ENCODE measurements at places on chromosomes 4 and X.
A peak's percentile ranks its signal among the peaks of the same experiment; 100 is the strongest.

DNA sequence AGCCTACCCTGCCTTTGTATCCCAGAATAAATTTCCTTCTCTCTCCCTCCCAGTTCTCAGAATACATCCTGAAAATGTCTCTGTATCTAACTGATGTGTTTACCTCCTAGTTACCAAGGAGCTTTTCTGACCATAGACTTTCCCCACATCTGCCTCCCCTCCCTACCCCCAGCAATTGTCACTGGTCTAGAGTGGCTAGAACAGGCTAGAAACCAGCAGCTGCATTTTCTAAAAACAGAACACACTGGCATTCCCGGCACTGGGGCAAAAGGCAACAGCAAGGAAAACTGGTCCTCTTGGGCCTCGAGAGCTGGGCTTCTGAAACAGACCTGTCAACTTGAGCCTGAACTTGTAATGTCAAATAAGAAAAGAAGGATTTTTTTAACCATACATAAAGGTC lies 16.4 kb downstream of the TASL start:
- DNase-seq, result no peak

GRCh38 chr4:158202481-158202880 lies 7.8 kb upstream of the TMEM144 start:
- no peak for DNase-seq

DNA sequence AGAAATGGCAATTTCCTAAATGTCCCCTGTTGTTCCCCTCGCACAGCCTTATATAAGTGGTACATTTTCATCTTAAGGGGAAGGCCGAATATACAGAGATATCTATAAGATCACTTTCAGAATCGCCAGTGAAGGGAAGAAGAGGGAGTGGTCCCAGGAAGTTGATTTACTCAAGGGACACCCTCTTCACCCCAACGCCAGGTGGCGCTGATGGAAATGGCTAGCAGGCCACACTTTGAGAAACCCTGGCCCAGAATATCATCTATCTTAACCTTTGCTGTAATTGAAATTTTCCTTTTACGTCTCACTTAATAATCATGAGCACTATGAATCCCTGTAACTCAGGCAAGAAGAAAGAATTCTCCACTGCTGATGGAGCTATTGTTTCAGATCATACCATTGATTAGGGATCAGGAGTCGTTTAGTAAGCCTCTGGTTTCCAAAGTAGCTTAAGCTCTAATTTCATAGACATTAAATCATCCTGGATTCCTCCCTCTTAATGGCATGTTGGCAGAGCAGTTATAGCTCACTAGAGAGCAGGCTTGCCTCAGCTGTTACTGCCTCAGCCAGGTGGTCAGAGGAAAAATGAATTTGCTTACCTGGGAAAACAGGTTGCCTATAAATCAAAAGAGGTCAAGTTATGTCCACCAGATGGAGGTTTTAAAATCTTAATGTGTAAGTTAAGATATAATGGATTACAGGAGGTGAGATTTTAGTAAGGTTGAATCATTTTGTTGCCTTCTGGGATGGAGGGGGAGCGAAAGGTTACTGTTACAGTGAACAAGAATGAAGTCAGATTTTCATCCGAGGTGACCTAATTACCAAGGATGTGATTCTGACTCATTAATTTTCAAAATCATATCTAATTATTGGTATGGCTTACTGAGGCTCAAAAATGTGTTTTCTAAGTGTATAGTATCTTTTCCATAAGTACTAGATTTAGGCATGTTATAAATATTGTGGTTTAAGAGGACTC lies 941.2 kb upstream of the TENM3 start:
- DNase-seq, result no peak

DNA sequence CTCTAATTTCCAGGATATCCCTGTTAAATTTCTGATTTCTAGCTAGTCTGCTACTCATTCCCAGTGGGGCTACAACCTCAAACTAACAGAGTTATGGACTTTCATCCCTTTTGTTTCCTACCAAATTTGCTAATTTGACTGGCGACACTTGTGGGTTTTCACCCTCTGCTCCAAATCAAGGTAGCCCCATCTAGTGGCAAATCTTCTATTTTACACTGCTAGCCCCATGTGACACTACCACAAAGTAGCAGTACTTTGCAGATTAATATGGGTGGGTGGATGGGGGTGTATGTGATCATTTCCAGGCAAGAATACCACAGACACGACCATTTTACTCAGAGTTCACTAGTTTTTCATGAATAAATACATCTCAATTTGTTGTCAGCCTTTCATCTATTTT lies 150.3 kb downstream of the MSL3 start:
- peak; percentile 30 for DNase-seq

DNA sequence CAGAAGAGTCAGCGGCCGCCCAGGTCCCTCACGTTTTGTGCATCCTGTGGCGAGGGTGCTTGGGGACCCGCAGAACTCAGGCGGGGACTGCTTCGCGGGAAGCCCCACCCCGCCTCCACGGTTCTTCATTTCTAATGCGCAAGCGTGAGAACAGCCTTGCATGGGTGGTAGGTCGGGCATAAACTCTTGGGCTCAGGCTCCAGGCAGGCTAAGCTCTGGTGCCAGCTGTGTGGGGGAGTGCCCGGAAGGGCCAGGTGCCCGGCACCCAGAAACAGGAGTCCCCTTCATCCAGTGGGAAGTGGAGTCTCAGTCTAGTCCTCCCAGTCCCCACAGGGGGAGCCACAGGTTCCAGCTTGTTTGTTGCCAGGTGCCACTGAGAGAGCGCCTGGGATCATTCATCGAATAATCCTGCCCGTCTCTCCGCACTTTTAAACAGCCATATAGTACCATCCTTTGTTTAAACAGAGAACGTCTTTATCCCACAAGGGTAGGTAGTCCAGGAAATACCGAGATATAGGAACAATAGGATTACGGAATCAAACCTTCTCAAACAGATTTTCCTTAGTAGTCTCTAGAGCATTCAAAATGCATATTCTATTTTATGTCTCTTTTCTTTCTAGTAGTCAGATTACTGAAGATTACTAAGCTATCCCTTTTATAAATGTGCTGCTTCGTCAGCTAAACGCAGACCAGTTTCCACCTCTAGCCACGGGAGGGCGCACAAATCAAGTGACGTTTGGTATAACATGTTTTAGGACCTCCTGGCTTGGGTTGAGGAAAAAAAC lies 12.7 kb upstream of the RBBP7 start:
- peak; percentile 56 for DNase-seq

DNA sequence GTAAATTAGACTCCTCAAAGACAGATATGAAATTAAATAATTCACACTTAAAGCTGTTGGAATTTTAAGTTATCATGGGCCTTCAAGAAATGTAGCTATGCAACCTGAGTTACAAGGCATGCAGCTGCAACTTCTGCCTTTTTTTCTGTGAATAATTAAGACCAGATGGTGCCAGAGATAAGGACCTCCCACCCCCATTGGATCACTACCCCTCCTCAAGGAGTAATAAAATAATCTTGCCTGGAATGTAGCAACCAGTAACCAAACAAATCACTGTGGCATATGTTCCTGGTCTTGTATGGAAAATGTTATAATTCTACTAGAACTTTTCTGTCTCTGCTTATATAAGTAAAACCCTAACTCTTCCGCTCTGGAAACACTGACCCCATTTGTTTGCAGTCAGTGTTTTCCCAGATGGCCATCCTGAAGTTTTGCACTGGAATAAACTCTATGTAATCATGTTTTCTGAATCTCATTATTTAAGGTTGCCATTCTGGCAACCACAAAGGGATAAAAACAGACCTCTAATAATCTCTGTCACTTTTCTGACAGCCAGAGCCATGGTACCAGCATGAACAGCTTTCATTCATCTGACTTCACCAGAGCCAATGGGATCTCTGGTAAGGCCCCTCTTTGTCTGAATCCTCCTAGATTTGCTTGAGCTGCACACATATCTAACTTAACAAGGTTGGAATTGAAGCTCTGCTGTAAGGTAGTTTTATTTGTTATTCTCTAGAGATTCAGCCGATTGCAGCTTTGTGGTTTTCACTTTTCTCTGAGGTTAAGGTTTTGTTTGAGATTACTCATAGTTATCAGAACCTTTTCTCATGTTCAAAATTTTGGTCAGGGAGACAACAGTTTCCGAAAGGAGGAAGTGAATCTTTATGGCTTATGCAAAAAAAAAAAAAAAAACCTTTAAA lies 274.6 kb downstream of the NAF1 start:
- no peak for DNase-seq

DNA sequence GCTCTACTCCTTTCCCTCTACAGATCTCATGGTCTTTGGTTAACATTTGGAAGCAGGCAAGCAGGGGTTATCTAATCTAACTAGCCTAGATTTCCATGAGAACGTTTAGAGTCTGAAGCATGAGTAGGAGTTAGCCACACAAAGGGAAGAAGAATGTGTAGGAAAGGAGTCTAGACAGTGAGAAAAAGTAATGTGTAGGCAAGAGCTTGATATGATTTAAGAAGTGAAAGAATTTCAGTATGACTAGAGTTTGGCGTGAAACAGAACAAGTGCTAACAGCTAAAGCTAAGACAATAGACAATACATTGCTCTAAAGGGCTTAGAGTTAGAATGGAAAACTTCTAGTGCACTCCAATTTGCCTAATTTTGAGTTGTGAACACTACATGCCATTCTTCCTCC lies 10.8 kb downstream of the CXCL8 start:
- DNase-seq, result no peak

DNA sequence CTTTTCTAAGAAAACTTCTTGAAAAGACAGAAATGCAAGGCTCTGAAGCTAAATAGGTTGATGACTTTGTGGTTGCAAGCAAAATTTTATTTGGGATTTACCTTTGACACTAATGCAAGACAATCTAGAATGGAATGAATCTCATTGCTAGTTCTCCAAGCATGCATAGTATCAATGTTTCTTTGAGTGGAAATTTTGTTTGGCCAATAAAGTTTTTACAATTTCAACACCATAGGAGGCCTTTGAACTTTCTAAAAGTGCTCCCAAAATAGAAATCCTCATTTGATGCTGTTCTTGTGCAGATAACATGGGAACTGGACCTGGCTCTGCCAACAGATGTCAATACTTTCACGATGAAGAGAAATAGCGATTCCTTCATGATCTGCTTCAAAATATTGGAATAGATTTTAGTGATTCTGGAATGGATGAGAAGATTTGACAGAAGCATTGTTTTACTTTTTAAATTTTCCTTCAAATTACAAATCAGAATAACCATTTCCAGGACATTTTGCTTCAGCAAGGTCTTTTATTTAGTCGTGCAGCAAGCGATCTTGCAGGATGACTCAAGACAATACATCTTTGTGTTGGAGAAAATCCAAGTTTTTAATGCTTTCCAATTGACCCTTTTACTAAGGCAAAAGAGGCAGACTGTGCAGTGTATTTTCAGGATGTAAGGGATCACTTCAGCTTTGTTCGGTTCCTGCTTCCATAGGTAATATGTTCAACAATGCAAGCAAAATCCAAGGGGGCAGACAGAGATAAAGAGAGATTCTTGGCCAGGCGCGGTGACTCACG lies 51.7 kb upstream of the OTUD4 start:
- no peak for DNase-seq

DNA sequence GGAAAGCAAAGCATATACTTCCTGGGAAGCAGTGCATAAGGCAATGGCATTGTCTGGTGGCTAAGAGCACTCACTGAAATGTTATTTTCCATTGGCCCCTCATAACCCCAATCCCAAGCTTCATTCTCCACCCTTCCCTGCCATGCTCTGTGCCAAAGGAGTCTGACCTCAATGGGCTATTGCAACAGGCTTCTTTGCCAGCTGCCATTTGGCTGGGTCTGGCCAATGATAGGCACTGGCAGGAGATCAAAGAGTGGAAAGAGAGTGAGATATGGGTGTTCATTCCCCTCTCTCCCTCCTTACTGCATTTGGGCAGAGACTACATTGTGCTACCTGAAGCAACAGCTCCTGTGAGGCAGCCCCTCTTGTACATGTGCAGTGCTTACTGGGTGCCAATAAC lies 51.5 kb downstream of the LHFPL1 start:
- no peak for DNase-seq

DNA sequence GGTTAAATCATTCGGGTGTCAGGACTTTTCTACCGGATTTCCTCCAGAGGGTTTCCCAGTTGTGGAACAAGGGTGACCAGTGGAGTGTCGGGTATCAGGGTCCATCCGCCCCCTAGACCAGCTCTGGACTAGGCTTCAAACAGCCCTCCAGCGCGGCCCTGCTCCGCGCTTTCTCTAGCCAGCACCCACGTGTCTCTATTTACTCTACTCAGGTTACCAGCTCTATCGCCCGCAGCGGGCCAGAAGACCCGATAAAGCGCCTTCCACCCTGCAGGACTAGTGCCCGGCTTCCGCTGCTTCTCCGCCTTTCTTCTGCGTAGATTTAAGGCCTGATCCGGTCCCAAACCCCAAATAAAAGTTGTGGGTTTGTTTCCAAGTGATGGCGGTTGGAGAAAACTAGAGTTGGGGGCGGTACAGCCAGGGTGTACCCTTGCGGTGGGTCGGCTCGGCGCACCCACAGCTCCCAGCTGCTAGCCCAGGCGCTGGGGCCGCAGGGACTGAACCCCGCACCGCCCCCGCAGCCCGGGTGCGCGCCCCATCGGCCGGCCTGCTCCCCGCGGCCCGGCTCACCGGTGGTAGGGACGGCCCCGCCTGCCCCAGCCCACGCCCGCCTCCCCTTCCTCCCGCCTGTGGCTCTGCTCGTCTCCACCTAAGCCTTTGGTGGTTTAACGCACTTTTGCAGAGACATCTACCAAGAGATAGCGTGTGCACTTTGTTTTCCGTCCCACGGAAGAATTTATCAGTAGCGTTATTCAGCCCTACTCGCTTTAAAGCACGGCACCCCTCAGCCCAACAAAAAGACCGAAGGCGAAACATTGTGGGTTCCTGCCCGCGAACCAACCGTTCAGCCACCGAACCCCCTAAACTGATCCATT lies 2.1 kb downstream of the LEF1 start:
- DNase-seq, result peak; percentile 77

- DNase-seq, result no peak
These were observed 157.8 kb upstream of the TLL1 start for GRCh38 chr4:165715211-165715610.

- no peak for DNase-seq
These were observed 15.2 kb downstream of the ADRA2C start for GRCh38 chr4:3781193-3781886.

Measured in stimulated activated CD4-positive, alpha-beta T cell treated with anti-CD3 and anti-CD28 coated beads, Interleukin-4, amount 100 ng/mL, for 4 hours (primary cell).